ENCODE measurements at places on chromosomes 5 and 9. TPM values are rescaled to one million over a fixed set of nuclear protein-coding genes. Genes with fewer than 3 reads are reported as not detected.

The LCN12 gene
- total RNA-seq: 2.1 TPM

The PPP2R2B gene
- total RNA-seq: 1.5 TPM

The PCDHB10 gene
- 1.5 TPM for total RNA-seq

The NCS1 gene
- 19.6 TPM for total RNA-seq

The HSDL2 gene
- total RNA-seq: 52.8 TPM

The TYRP1 gene
- 3.1 TPM for total RNA-seq

The ISL1 gene
- total RNA-seq: not detected

The TMEM215 gene
- not detected for total RNA-seq

The INSL6 gene
- not detected for total RNA-seq

The ECPAS gene
- 77.4 TPM for total RNA-seq

The UGCG gene
- 29.0 TPM for total RNA-seq

The ADCY2 gene
- 0.47 TPM for total RNA-seq

The CTSV gene
- total RNA-seq: 1.1 TPM

The CERCAM gene
- total RNA-seq: 79.0 TPM

The PCDHAC1 gene
- total RNA-seq: 6.7 TPM

The DMAC1 gene
- total RNA-seq: 37.9 TPM

The GABRA1 gene
- not detected for total RNA-seq

All from left lung (tissue), 14 donors.